ENCODE measurements at places on chromosomes 11 and 22. TPM values are rescaled to one million over a fixed set of nuclear protein-coding genes. Genes with fewer than 3 reads are reported as not detected.
A peak's percentile ranks its signal among the peaks of the same experiment; 100 is the strongest.

Gene APOL4
- 3.4 TPM for total RNA-seq

Gene OR52A1
- not detected for total RNA-seq

DNA sequence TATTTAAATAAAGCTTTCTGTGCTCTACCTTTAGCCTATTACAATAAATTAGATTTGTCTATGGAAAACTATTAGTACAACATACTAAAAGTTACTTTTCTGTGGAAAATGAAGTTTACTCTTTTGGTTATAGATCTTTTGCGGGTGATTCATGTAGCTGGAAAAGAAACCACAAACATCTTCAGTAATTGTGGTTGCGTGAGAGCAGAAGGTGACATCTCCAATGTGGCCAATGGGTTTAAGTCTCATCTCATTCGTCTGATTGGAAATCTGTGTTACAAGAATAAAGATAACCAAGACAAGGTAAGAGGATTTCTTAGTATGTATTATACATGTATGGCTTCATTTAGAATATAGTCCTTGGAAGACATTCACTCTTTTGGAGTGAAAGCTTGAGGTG is 68.6 kb downstream of the ATXN10 start:
- no peak for DNase-seq

- peak; percentile 80 for DNase-seq
These were observed 18.5 kb downstream of the PTPRJ start for GRCh38 chr11:47998733-47999359.

Gene DTX4
- 63.6 TPM for total RNA-seq

- peak; percentile 69 for DNase-seq
These were observed 57.7 kb downstream of the BMAL1 start for GRCh38 chr11:13335319-13335718.

GRCh38 chr11:59901306-59901705 is 22.7 kb downstream of the OOSP3 start:
- no peak for DNase-seq

DNA sequence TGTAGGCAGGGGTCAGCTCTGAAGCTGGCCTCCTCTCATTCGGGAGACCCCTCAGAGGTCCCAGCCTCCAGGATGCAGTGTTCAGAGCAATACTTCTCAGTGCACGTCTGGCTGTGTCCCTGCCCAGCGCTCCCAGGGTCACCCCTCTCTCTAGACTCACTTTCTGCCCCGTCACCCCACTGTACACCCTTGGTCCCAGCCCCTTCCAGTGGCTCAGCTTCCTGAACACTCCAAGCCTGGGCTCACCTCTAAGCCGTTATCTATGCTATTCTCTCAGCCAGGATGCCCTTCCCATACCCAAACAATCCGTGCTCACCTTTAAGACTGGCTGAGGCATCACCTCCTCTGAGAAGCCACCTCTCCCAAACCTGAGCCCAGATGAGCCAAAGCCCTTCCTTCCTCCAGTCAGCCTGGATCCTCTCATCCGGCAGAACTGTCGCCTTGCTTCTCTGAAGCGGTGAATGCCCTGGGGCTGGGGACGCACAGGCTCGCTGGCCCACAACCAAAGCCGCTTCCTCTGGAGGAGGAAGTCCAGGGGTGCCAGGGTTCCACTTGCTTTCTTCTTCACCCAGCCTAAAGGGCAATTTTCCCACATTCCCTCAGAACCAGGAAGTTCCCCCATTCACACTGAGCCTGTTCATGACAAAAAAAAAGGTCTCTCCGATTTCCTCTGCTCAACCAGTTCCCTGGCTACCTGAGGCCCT is 13.7 kb upstream of the CDKN1C start:
- no peak for DNase-seq

DNA sequence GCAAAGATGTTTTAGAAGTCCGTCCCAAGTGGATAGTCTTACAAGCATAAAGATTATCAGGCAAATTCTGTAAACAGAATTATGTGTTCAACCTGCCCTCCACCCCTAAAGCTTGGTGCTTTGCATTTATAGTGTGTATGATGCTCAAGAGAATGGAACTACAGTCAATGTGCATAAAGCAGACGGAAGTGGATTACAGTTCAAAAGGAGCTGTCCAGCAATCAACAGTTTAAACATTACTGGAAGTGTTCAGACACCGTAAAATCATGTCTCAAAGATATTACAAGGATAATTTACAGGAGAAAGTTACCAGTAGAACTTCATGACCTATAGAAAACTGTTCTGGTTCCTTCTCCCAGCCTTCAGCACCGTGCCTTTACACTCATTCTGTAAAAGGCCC is 1.0 kb downstream of the RIC3 start:
- DNase-seq = no peak

DNA sequence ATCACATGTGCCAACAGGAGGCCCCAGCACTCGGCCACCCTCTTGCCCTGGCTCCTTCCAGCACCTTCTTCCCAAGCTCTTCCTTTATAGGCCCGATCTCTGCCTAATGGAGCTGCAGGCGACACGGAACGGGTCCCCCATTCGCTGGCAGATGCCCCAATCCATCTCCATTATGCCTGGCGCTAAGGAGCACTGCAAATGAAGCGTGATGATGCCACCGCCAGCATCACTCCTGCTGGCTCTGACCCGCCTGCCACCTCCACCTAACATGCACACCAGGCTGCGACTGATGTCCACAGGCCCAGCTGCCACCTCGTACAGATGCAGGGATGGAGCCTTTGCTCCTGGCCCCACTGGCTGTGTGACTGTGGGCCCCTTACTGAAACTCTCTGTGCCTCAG is 33.5 kb downstream of the ELFN2 start:
- DNase-seq = no peak

DNA sequence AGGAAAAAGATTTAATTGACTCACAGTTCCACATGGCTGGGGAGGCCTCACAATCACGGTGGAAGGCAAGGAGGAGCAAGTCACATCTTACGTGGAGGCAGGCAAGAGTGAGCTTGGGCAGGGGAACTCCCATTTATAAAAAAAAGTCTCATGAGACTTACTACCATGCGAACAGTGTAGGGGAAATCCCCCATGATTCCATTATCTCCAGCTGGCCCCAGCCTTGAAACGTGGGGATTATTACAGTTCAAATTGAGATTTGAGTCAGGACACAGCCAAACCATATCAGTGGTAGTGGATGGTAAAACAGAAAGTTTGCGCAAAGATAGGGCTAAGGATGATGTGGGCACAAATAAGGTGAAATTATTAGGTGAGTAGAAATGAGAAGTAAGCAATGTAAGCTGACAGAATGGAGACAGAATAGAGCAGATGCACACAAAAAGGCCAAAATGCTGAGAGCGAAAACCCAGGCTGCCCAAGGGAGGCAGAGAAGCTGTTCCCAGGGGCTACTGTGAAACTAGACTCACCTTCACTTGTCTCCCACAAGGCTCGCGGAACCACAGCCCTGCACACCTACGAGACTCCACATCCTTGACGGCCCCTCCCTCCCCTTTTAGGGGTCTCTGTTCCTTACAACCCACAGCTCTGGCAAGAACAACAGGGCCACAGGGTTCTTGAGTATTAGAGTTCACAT is 377.6 kb downstream of the CADM1 start:
- no peak for DNase-seq

DNA sequence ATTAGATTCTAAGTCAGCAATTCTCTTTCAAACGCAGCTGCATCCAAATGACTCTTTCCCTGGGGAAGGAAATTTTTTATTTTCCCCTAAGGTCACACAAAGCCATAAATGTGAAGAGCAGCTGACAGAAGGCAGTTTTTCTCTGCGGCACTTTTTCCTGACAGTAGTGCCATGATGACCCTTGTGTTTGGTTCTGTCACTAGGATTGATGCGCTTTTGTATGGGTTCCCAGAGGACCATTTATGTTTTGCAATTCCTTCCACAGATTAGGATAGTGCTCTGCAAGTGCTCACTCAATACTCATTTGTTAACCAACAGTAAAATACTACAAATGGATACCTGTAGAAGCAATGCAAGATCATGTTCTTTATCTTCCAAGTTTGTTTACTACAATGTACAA is 359.6 kb upstream of the CTSC start:
- DNase-seq = no peak

- DNase-seq = no peak
These were observed 9.0 kb downstream of the CCDC88B start for GRCh38 chr11:64349025-64349387.

Gene CRY2
- 61.9 TPM for total RNA-seq

- DNase-seq = peak; percentile 6
These were observed 814.8 kb downstream of the BRD1 start for GRCh38 chr22:49012712-49013395.

Gene PLET1
- total RNA-seq = not detected

- DNase-seq = peak; percentile 68
These were observed 57.9 kb downstream of the NECTIN1 start for GRCh38 chr11:119671051-119671450.

DNA sequence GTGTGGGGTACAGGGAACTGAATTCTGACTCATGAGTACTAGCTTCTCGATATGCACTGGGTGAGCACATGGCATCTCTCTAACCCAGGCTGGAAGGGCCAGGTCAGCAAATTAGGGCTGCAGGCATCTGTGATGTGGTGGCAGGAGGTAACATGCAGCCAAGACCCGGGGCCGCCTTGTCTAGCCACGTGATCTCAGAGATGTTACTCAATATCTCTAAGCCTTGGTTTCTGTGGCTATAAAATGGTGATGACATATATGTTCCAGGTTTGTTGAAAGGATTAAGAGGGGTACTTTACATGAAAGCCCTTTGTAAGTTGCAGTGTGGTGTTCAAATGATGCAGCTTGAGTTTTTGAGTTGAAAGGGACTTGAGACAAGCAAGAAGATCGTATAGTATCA is 3.2 kb downstream of the ST14 start:
- no peak for DNase-seq

DNA sequence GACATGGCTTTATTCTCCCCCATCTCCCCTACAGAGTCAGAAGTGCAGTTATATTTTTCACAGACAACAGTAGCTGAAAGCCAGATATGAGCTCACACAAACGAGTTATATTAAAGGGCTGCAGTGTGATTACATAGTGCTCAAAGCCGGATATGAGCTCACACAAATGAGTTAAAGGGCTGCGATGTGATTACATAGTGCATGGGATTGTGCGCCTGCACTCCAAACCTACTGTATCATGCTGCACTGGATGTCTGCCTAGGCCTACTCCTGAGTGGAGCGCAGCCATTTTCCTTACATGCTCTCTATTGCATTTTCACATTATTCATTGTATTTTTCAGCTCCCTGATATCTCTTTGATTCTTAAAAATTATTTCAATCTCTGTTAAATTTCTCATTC is 414.6 kb upstream of the LARGE1 start:
- no peak for DNase-seq

Gene OSBP2
- total RNA-seq = 10.4 TPM

DNA sequence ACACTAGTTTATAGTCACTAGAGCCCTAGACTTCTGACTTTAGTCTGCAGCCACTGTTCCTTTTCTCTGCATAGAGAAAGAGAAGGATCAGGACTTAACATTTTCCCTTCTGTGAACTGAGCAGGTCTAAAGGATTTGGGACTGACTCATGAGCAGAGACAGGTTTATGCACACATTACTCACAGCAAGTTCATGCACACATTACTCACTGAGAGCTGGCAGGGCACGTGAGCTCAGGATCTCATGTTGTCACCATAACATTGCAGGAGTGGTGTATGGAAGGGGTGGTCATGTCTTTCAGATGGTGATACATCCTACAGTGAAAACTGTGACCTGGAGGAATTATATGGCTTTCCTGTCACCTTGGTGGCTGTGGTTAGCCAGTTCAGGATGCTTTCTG is 56.4 kb downstream of the CEP164 start:
- no peak for DNase-seq

Gene ENDOD1
- total RNA-seq = 65.6 TPM

GRCh38 chr11:33027233-33027632 is 11.6 kb downstream of the DEPDC7 start:
- no peak for DNase-seq

DNA sequence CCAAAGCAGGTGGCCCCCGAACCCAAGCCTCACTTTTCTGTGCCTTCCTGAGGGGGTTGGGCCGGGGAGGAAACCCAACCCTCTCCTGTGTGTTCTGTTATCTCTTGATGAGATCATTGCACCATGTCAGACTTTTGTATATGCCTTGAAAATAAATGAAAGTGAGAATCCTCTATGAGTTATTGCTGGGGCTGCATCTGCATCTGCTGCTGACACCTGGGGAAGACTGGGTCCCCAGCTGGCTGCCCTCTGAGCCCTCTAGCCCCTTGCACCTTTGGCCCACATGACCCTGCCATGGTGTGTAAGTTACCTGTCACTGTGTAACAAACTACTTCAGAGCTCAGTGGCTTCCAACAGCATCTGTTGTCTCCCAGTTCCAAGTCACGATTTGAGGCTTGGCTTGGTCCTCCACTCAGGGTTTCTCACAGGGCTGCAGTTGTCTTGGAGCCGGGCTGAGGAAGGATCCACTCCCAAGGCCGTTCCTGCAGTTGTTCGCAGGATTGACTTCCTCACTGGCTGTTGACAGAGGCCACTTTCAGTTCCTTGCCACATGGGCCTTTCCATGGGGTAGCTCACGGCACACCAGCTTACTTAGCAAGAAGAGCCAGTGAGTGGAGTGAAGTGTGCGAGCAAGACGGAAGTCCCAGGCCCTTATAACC is 13.5 kb upstream of the UVRAG start:
- DNase-seq = peak; percentile 28

- DNase-seq = no peak
These were observed 1.2 kb downstream of the FBLN1 start for GRCh38 chr22:45503816-45504372.

GRCh38 chr11:6667733-6668374 is 12.2 kb upstream of the DCHS1 start:
- no peak for DNase-seq

DNA sequence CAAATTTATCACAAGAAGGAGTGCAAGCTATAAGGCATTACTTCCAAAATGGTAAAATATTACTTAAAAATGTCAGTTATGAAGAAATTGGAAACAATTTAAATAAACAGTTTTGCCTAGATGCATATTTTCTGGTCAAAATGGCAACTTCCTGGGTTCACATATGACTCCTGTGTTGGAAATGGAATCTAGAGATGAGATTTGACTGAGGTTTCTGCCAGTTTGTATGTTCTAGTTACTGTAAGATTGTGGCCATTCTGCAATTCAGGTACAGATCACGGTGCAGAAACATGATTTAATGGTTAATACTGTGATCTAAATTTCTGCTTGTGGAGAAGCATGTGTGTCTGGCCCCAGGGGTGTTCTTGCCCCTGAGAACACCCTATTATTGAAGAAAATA is 3.4 kb upstream of the OR4C6 start:
- DNase-seq = no peak

DNA sequence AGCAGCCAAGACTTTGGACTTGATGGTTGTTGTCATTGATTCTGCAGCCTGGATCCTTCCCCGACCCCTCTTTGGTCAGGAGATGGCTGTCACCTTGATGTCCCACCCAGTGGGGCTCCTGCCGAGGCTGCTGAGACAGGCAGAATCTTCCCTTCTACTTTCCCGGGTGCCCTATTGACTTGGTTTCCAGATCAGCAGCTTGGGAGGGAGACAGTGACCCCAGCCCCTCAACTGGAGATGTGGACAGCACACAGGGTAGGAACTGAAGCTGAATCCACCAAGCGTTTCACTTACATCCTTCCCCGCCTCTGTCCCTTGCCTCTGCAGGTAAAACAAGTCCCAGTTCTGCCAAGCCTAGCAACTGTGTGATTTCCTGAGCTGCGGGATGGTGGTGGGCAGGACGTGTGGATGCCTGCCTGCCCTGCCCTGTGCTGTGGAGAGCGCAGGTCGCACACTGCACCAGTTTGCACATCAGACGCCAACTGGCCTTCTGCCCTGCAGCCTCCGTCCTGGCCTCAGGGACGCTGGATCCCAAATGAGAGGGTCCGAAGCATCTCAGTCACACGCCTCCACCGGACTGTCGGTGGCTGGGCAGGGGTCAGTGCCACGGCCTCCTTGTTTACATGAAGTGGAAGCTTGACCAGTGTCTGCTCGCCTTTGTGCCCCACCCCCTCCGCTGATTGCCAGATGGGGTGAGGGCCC is 34.6 kb downstream of the FAM83F start:
- no peak for DNase-seq

- no peak for DNase-seq
These were observed 710.3 kb downstream of the KCNA4 start for GRCh38 chr11:29306527-29306926.
